Stimulated activated effector memory CD8-positive, alpha-beta T cell treated with anti-CD3 and anti-CD28 coated beads, Interleukin-12 subunit alpha, Interleukin-12 subunit beta, amount 100 ng/mL, for 72 hours (primary cell): ENCODE measurements at places on chromosomes 1 and 21.

- DNase-seq = no peak
Measured at GRCh38 chr1:231630558-231631205, 4.1 kb downstream of the DISC1 start.

- no peak for DNase-seq
Measured at GRCh38 chr1:175225805-175226129, 33.2 kb upstream of the KIAA0040 start.

DNA sequence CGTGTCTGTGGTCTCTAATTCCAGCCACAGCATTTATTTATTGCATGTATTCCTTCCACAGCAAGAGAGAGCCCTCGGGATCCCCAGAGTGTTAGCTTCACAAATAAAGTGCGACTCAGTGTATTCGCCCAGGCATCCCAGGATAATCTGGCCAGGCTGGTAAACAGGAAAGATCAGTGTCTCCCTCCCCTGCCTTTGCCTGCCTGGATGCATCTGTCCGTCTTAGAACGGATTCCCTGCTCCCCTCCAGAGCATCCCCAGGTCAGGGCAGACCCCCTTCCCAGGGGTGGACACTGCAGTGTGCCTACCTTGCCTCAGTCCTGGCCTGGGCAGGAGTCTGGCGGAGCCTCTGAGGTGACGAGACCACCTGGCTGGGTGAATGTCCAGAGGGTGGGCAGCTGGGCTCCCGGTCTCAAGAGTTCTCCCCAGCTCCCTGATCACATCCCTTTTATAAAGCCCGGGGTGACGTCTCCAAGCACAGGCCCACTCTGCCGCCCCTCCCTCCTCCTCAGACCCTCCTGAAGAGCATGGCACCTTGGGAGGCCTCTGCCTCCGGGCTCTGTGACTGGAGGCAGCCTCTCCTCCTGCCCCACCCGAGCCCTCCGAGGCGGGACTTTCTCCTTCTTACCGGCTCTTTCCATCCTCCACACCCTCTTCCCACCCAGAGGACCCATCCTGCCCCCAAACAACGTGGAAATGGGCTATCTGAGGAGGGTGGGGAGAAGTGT, at the start of gene KISS1:
KISS1 (minus strand) TSS at position 424 of the 728 bp plus-strand sequence. CDS start 3,615 bp downstream, outside the sequence.
- DNase-seq = no peak

DNA sequence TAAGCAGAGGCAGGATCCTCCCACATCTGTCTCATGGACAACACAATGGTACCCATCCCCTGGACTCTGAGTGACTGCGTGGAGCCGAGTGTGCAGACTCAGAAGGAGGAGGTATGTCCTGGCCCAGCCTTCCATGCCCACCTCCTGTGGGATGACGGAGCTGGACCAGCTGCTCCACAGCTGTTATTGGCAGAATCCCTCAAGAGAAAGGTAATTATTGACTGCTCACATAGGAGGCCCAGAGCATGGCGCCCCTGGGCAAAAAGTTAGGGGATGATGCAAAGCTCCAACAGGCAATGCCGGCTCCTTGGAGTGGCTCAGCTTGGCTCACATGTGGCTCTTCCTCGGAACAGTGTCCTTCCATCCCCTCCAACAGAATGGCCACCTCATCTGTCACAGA, 12.2 kb upstream of the ACTRT2 start:
- DNase-seq = no peak

DNA sequence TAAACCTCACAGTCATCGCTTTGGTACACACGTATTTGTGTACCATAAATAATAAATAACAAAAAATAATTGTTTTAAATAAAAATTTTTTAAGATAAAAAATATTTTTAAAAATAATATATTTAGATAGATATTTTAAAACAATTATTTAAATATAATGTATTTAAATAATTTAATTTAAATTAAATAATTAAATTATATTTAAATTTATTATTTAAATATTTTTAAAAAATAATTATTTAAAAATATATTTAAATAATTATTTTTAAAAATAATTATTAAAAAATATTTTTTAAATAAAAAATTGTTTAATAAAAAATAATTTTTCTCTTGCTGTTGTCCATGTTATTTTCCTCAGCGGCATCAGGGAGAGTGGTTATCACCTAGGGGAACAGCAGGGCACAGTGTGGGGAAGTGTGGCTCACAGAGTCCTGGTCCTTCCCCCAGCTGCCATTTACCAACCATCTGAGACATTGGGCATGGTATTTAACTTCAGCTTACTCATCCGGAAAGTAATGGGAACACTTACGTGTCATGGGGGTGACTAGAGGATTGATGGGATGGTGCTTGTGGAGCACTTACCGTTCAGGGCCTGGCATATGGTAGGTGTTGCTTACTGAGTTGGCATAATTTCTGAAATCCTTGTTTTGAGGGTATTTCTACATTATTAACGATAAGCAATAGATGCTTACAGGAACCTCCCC, 92.9 kb upstream of the TSPAN2 start:
- no peak for DNase-seq

DNA sequence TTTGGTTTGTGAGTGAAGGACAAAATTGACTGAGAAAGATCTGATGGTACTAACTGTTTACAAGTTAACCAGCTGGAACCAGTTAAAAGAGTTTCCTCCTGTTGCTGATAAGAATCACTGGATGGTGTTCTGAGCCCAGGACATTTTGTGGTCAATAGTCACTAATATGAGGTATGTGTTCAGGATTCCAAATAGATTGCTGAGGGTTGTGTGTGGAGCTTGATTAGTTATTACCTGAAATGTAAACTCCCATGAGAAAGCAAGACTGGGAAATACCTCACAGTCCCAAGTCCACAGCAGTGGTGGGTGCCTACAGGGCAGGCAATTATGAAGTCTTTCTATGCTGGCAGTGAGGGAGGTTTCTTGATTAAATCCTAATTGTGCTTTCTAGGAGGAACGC, 164.6 kb downstream of the DNM3 start:
- DNase-seq = no peak

DNA sequence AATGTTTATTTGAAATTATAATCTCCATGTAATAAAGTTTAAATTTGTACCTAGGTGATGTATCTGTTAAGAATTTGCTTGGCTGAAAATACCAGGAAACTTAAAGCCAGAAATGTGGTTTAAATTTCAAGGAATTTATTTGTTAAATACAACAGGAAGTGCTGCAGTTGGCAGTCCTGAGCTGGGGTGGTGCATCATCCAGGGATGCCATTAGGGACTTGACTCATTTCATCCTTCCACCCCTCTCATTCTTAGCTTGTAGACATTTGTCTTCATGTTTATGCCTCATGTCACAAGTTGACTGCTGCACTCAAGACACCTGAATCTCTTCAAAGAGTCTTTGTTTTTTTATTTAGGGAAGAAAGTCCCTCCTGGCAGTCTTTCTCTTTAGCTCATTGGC, 175.9 kb downstream of the LHX8 start:
- no peak for DNase-seq

DNA sequence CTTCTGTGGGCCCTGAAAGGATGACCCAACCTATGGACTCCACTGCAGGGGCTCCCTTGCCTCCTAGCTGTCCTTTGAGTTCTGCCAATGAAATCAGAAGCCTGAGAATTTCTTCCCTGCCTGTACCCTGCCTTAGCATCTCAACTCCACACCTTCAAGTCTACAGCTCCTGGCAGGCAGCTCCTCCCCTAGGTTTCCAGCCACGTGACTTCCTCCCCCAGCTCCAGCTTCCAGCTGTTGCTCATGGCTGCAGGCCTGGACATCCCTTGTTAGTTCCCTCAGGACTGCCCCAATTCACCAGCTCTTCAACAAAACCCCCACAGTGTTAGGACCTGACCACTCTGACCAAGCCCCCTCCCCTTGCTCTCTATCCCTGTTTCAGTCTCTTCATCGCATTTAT, 2.4 kb downstream of the RCAN1 start:
- no peak for DNase-seq

GRCh38 chr1:117561551-117561950, 44.3 kb upstream of the TENT5C start:
- DNase-seq = no peak

GRCh38 chr1:153495536-153495935, 35.1 kb upstream of the S100A7 start:
- no peak for DNase-seq

GRCh38 chr1:163443863-163444262, 122.1 kb downstream of the NUF2 start:
- DNase-seq = no peak

GRCh38 chr1:151408891-151409290, 9.5 kb downstream of the PSMB4 start:
- no peak for DNase-seq

DNA sequence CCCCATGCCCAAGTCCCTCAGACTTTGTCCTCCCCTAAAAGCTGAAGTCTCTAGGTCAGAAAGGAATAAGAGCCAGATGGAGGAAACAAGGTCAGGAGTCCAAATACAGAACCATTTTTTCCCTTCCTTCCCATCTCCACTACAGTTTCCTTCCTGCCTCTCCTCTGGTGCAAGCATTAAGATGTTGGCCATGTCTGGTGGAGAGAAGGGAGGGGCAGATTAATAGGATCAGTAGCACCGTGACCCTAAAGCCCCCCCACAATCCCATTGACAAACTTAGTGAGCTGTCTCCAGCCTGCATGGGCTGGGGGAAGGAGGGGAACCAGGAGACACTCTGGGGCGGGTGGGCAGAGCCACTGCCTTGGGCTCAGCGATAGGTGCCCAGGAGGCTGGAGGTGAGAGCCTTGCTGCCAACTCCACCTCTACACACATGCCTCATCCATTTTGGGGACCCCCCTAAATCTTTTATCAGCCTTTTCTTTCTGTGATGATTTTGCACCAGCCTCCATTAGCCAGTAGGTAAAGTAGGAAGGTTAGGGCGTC, 59.8 kb downstream of the RHBG start:
- DNase-seq = no peak

GRCh38 chr1:24805534-24806301, 60.5 kb downstream of the CLIC4 start:
- DNase-seq = no peak

- DNase-seq = no peak
Measured at GRCh38 chr1:204313675-204314074, 46.1 kb downstream of the PLEKHA6 start.

- DNase-seq = no peak
Measured at GRCh38 chr21:36859744-36860501, 106.5 kb downstream of the HLCS start.

DNA sequence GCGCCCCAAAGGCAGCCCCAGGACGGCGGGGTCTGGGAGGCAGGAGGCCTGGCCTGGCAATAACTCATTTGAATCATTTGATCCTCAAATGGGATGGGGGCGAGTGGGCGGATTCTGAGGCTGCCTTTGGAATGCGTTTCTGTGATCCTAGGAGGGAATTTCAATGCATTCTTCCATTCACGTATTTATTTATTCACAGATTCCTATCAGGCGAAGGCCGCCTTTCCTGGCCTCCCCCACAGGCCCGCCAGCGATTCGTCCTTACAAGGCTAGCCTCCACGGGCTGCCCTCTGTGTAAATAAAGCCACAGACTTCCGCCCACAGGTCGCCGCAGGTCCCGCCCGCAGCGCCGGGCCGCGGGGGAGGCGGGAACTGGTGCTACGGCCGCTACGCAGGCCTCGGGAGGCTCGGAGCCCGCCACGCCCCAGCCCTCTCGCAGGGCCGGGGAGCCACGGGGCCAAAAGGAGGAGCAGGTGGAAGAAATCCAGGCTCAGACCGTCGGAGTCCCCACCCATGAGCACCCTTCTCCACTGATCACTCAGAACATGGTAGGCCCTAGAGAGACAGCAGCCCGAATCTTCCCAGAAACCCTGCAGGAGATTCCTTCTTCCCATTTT, 31.3 kb upstream of the JUN start:
- DNase-seq = peak; percentile 47

GRCh38 chr1:165688046-165688445, 10.3 kb downstream of the ALDH9A1 start:
- no peak for DNase-seq

DNA sequence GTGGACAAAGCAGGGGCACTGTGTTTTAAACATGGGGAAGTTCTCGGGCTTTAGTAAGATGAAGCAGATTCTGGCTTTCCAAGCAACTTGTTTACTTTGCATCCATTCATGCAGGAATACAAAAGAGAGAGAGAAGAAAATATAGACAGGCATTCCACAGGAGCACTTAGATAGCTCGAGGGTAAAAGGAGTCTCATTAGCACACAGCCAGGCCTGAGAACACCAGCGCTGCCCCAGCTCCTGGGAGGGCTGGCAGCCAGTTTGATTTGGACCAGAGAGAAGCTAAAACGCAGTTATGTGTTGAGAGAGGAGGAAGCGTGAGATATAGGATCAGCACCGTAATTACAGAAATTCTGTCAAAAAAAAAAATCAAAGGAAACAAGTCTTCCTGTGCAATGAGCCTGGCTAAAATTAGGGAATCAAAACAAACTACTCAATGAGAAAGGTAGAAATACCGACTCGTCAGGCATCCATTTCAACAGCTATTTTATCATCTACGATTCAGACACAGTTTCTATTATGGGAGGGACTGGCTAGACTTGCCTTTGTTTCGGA, 68.2 kb downstream of the CLSTN1 start:
- DNase-seq = no peak

- DNase-seq = no peak
Measured at GRCh38 chr1:204350857-204351573, 8.7 kb downstream of the PLEKHA6 start.

- no peak for DNase-seq
Measured at GRCh38 chr1:228836427-228836826, 101.1 kb downstream of the RHOU start.

- DNase-seq = no peak
Measured at GRCh38 chr1:6536291-6536690, 18.0 kb downstream of the NOL9 start.

DNA sequence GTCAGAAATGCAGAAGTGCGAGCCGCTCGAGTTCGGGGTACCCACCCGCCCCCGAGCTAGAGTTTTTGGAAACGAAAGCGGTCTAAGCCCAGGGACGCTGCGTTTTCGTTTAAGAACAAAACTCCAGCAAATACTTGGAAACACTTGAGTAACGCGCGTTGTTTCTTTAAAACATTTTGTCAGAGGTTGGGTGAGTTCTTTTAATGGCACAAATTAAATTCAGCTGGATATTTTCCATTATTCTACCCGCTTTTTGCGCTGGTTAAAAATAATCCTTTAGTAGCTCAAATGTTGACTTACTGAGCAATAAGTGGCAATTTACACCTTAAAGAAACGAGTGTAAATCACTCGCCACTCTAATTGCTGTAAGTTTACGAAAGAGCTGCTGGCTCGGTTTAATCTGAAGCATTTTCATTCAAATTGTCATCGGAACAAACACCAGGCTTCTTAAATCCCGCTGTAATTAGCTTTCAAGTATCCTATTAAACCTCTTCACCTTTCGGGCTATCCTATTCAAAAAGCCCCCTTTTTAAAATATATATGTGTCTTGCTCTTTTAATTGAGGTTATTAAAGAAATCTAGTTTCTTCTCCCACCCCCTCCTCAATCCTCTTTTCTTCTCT, 1.5 kb downstream of the LHX8 start:
- DNase-seq = no peak

- peak; percentile 47 for DNase-seq
Measured at GRCh38 chr1:205484985-205485967, 19.2 kb upstream of the CDK18 start.
